ENCODE measurements at places on chromosomes 6 and 20.

GRCh38 chr20:38165966-38166702, 1.1 kb upstream of the TGM2 start:
- DNase-seq = no peak

- peak; percentile 22 for DNase-seq
Observed at GRCh38 chr20:40160097-40160550, 528.9 kb downstream of the MAFB start.

GRCh38 chr20:40431611-40432010, 257.4 kb downstream of the MAFB start:
- no peak for DNase-seq

GRCh38 chr20:41479113-41479512, 112.5 kb upstream of the EMILIN3 start:
- DNase-seq = no peak

DNA sequence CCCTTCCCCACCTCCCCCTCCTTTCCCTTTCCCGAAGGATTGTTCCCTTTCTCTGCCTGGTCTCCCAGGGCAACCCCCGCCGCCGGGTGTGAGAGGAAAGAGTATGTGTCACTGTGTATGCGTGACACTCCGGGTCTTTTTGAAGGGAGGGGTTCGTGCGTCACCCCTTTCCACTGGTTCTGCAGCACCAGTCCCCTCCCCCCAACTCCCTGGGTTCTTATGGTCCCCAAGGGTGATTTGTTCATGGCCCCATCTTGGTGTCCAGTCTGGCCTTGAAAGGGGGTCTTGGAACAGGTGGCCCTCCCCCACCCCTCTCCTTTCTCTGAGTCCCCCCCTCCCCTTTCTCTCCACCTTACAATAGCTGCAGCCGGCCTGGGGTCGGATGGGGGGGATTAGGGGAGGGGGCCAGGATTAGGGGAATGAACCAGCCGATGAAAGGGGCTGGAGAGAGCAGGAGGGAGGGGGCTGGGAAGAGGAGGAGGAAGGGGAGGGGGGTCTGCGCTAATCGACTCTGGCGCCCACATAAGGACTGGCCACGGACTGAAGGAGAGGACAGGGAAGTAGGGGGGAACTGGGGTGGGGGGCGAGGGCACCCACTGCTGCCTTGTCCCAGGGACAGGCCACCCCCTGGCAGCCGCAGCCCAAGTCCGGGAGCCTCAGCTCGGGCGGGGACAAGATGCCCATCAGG, 1.3 kb upstream of the RING1 start:
- DNase-seq = no peak

DNA sequence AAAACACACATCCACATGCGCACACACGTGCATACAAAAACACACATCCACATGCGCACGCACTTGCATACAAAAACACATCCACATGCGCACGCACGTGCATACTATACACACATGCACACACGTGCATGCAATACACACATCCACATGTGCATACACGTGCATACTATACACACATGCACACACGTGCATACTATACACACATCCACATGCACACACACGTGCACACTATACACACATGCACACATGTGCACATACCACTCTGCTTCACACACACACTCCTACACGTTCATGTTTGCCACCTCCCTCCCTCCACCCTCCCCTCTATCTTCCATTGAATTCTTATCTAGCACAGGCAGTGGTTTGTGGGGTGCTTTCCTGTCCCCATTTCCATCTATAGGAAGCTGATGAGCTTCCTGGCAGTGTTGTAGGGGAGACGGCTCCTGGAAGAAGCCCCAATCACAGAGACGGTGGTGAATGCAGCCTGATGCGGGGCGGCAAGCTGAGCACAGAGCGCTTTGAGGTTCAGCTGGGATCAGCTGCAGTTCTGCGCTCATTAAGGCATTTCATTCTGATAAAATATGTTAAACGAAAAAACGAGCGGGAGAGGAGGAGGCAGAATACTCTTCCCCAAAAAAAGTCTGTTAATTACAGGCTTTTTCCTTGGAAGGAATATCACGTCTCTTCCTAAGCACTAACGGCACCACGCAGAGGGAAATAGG, 287.7 kb downstream of the TAF4 start:
- no peak for DNase-seq

Data from NCI-H2081 (cell line).